Astrocyte of the spinal cord (primary cell): ENCODE measurements at places on chromosomes 16 and 17.

DNA sequence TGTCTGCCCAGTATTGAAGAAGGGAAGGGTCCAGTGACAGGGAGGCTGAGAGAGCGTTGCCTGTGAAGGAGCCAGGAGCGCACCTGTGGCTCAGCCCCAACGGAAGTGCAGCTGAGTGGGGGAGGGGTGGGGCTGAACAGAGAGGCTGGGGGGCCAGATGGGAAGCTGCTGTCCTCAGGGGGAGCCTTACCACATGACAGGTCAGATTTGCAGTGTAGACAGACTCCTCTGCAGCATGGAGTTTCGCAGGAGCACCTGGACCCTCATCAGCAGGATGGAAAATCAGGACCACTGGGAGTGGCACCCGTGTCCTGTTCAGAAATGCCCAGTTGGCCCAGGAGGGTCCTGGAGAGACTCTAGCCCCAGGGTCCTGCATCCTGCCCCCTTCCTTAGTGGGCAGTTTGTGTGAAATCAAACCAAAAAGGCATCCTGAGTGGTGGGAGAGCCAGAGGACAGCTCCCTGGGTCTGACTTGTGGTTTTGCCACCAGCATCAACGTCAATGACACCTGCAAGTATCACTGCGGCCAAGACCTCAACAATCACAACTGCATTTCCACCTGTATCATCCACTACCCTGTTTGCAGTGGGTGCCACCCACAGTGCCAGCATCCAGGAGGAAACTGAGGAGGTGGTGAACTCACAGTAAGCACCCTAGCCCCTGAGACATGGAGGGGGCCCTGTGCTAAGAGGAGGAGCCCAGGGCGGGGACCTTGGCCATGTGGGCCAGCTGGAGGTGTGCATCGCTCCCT is 7.8 kb downstream of the CD300A start:
- DNase-seq: no peak

DNA sequence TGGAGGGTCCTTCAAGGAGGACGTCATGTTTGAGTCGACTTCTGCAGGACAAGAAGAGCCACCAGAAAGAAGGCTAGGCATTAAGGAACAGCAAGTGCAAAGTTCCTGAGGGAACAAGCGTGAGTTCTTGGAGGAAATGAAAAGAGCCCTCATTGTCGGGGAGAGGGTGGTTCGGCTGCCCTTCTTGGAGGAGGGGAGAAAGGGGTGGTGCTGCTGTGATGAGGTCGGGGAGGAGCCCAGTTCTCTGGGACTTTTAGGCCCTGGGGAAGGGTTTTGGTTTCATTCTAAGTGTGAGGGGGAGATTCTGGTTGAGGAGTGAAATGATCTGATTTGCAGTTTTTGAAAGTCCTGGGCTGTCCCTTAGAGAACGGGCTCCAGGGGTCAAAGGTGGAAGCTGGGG is 4.1 kb downstream of the BICDL2 start:
- no peak for DNase-seq

DNA sequence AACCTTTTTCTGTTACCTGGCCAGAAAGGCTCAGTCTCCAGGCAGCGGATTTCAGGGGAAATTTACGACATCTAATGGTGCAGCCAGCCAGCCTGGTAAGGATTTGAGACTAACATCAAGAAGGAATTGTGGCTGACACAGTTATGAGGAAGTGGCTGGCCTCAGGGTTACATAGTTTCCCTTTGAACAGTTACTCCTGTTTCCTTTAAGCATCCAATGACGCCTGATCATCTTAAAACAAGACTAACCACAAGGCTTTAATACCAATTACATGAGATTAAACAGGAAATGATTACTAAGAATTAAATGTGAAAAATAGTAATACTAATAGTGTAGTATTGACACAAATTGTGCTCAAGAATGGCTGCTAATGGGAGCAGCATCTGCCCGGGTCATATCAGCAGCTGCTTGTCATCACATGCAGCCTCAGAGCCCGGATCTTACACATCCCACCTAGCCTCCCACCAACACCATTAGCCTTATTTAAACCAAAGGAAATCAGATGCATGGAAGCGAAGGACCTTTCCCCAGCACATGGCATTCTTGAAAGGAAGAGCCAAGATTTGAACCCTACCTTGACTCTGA is 431.8 kb downstream of the PMP22 start:
- DNase-seq: peak; percentile 56

- no peak for DNase-seq
Measured at GRCh38 chr16:74582970-74583369, 23.9 kb downstream of the GLG1 start.

GRCh38 chr17:71234349-71234748 is 886.5 kb upstream of the SOX9 start:
- no peak for DNase-seq

DNA sequence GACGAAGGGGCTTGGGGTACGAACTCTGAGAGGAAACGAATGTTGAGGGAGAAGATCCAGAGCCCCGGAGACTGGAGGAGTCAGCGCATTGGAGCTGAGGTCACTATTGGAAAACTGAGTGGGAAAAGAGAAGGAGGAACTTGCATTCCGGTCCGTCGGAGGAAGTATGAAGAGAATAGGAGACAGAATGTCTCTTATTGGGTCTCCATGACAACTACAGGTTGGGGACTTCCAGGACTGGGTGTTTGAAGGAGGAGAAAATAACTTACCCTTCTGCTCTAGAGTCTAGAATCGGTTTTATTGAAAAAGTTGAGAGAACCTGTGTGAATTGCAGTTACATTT is 537 bp downstream of the GOSR1 start:
- no peak for DNase-seq
